Endothelial cell of coronary artery (primary cell): ENCODE measurements at places on chromosomes 5 and 9. TPM values are rescaled to one million over a fixed set of nuclear protein-coding genes. Genes with fewer than 3 reads are reported as not detected.

Gene MFAP3
- total RNA-seq, result 76.8 and 105 TPM in 2 replicates

Gene GADD45G
- total RNA-seq, result 0.47 and 1.3 TPM in 2 replicates

Gene CCDC187
- total RNA-seq, result not detected in 2 replicates

Gene CEL
- total RNA-seq, result 0.18 and 0.28 TPM in 2 replicates

Gene GRIA1
- under 0.01 TPM in 1 of 2 replicates, not detected in the other for total RNA-seq

Gene PCAT7
- total RNA-seq, result not detected in 2 replicates
